ENCODE measurements at places on chromosomes 1 and 21. TPM values are rescaled to one million over a fixed set of nuclear protein-coding genes. Genes with fewer than 3 reads are reported as not detected.

DNA sequence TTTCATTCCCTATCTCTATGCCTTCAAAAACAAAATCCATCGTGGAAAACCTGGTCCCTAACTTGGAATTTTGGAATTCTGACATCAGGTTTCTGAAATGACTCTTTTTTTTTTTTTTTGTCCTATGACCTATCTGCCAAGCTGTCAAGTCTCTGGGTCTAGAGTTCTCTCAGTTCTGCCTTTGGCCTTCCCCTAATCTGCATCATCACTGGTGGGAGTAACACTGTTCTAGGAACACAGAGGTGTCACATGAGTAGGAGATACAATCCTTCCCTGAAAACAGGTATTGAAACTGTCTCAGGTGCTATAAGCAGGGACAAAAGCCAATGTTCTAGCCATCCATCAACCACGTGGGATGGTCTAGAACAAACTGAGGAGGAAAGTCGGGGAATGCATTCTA, 142.0 kb upstream of the ATP1B1 start:
- H3K27ac ChIP-seq, result no peak overlapping the region
- H3K4me3 ChIP-seq, result no peak overlapping the region
- H3K36me3 ChIP-seq, result no peaks in the 10 kb centered on the region
- no peaks in the 10 kb centered on the region for H3K4me1 ChIP-seq

- H3K4me1 ChIP-seq, result no peaks in the 10 kb centered on the region
- H3K4me3 ChIP-seq, result no peak overlapping the region
- H3K27ac ChIP-seq, result no peak overlapping the region
- DNase-seq, result no peak
- H3K36me3 ChIP-seq, result no peaks in the 10 kb centered on the region
- no peaks in the 10 kb centered on the region for H3K27me3 ChIP-seq
Measured at GRCh38 chr21:16264319-16264718, 534.5 kb downstream of the USP25 start.

GRCh38 chr1:155075535-155075934, 3.1 kb upstream of the EFNA3 start:
- no peak overlapping the region for H3K4me3 ChIP-seq
- peaks cover 6% of the 10 kb centered on the region for H3K27me3 ChIP-seq
- H3K36me3 ChIP-seq, result no peaks in the 10 kb centered on the region
- H3K27ac ChIP-seq, result no peak overlapping the region
- H3K4me1 ChIP-seq, result peaks cover 50% of the 10 kb centered on the region

The KRTAP19-1 gene
- polyA plus RNA-seq, result not detected

DNA sequence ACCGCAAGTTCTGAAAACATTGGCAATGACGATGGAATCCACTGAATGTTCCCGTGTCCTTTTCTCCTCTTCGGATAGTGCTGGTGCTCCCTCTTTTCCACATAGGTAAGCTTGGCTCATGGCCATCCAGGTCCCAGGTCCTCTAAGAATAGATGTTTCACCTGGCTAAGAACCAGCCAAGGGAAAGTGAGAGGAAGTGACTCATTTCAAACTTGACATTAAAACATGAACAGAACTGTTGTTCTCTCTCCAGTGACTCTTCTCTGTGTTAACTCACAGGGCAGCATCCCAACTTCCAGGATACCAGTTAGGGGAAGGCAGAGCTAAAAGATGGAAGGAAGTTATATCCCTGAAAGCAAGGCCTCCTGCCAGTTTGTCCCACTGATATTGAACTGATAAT, 493.8 kb upstream of the CHRM3 start:
- H3K27ac ChIP-seq, result no peak overlapping the region
- H3K4me1 ChIP-seq, result no peaks in the 10 kb centered on the region
- no peaks in the 10 kb centered on the region for H3K27me3 ChIP-seq

The SHISAL2A gene
- polyA plus RNA-seq, result 9.2 TPM
